ENCODE measurements at places on chromosomes 2 and 18. TPM values are rescaled to one million over a fixed set of nuclear protein-coding genes. Genes with fewer than 3 reads are reported as not detected.
A peak's percentile ranks its signal among the peaks of the same experiment; 100 is the strongest.

GRCh38 chr2:234630801-234631261 lies 133.9 kb upstream of the ARL4C start:
- no peak for DNase-seq

GRCh38 chr2:102010902-102011301 lies 19.1 kb downstream of the IL1R2 start:
- DNase-seq, result no peak

GRCh38 chr2:217960351-217960750 lies 42.4 kb downstream of the TNS1 start:
- no peak for DNase-seq

Gene FAM110C
- 3.1 TPM for total RNA-seq

DNA sequence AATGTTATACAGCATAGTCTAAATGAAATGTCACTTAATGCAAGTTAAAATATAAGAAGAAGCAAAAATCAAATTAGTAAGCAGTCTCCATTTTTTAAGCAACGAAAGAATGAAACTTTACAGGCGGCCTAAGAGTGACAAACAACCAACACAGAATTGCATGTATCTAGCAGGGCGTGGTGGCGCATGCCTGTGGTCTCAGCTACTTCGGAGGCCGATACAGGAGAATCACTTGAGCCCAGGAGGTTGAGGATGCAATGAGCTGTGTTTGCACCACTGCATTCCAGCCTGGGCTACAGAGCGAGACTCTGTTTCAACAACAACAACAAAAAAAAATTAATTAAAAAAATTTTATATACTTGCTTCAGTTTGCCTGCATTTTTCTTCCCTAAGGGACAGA lies 16.6 kb downstream of the RBMS1 start:
- DNase-seq, result no peak

DNA sequence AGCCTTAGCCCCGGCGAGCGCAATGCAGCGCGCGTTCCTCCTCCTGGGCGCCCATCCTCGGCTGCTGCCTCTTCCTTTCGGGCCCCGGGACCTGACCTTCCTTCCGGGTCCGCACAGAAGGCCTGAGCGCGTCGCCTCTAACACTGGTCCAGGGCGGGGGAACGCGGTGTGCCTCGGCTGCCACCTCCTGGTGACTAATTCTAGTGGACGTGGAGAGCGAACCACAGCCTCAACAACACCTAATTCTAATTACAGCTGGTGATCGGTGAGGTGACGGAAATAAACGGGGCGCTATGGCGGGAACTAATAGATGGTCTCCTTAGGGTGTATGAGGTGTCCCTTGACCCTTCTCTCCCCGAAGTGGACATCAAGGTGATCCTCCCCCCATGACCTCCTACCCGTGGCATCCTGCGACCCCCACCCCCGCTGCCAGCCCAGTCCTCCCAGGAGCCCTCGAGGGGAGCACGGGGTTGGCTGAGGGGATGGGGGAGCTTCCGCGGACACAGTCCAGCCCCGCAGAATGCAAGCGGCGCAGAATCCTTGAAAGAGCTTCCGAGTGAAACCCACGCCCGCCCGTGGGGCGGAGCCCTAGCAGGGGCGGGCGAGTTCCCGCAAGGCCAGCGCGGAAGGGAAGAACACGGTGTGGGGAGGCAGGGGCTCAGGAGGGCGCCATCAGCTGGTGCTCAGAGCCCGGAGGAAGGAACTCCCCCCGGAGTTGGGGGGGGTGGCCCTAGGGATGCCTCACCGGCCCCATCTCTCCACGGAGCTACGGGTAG lies 12.8 kb upstream of the HMSD start:
- peak; percentile 47 for DNase-seq

- DNase-seq, result no peak
Measured at GRCh38 chr2:219182331-219183150, 4.5 kb downstream of the RETREG2 start.

- no peak for DNase-seq
Measured at GRCh38 chr18:77000527-77000926, 132.1 kb downstream of the MBP start.

GRCh38 chr18:832085-832681 lies 20.1 kb upstream of the YES1 start:
- DNase-seq, result no peak

GRCh38 chr18:48934723-48935432 lies 15.9 kb downstream of the SMAD7 start:
- DNase-seq, result no peak

- DNase-seq, result no peak
Measured at GRCh38 chr18:36547544-36547943, 250.0 kb downstream of the FHOD3 start.

- no peak for DNase-seq
Measured at GRCh38 chr18:53261241-53261640, 921.2 kb downstream of the DCC start.

Gene ZSWIM2
- 1.2 TPM for total RNA-seq

Gene LYPD1
- 17.8 TPM for total RNA-seq

DNA sequence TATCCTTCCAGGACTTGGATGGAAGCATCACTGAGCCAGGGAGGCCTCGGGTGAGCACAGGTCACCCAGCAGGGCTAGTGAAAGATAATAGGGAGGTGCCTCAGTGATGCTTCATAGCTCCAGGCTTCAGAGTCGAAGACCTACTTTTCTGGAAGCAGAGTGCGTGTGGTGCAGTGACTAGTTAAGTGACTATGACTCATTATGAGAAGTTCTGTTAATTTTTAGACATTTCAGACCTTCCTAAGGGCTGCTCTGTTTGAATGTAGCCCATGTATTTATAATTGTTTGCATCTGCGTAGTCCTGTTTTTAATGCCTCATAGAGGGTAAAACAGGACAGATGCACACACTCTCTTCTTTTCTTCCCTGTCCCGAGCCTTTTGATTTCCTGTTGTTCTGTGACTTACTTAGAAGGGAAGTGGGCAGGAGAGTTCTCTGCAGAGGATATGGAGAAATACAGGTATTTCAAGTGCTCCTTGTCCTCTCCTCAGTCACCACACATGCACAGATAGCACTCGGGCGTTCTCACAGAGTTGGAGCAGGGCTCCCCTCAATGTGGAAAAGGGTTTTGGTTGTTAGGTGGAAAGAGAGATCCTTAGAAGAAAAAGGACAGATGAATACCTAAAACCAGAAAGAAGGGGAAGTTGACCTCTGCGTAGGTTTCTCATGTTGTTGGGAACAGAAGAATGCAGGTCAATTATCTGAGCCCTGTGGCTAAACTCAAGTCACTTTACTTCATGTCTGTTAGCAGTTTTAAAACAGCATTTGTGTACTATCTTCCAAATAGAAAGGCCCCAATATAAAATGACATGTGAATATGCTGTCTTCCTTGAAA lies 34.7 kb downstream of the RALB start:
- DNase-seq, result peak; percentile 23

- no peak for DNase-seq
Measured at GRCh38 chr2:67836866-67837265, 225.9 kb downstream of the C1D start.

- DNase-seq, result no peak
Measured at GRCh38 chr18:73270920-73271634, 403.3 kb upstream of the NETO1 start.

Gene UGT1A10
- total RNA-seq, result not detected

- DNase-seq, result no peak
Measured at GRCh38 chr2:127379712-127380355, 7.9 kb downstream of the MAP3K2 start.

GRCh38 chr2:68710756-68711155 lies 23.9 kb upstream of the ARHGAP25 start:
- DNase-seq, result no peak

GRCh38 chr18:48529796-48530195 lies 9.0 kb upstream of the CTIF start:
- DNase-seq, result no peak

DNA sequence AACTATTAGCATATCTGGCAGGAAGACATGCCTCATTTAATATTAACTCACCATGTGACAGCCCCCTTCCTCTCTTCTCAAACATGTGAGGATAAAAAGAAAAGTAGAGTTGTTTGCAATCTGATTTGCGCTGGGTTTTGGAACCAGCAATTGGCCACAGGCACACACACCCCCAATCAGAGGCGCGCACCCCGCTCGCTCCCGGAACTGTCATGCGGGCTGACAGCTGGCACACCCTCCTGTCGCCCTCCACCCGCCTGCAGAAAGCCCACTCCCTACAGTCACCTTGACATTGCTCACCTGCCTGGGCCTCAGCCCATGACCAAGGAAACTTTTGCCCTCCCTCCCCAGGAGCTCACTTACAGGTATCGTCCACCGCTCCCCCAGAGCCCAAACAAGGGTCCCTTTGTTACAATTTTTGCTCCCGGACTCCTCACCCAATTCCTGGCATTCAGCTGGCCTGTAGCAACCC lies 1.1 kb downstream of the COBLL1 start:
- DNase-seq, result no peak

- DNase-seq, result peak; percentile 51
Measured at GRCh38 chr2:20447437-20448245, 767 bp downstream of the RHOB start.

DNA sequence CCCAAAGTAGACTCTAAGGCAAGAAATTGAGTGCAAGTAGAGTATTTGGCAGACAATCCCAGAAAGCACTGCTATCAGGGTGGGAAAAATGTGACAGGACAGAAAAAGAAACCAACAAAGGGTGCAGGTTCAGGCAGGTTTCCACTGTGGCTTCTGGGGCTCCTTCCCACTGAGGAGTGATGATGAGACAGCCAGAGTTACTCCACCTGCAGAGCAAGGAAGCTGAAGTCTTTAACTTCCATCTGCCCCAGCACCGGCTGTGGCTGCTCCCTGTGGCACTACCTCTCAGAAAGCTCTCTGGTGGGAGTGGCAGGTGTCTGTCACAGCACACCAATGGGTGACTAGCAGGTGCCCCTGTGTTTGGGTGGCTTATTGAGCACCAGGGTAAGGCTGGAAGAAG lies 37.6 kb upstream of the ACKR3 start:
- DNase-seq, result no peak

Gene CPLX4
- total RNA-seq, result not detected

Gene ALPI
- total RNA-seq, result not detected

Gene PLA2R1
- 1.7 TPM for total RNA-seq

Gene EVX2
- not detected for total RNA-seq

Gene CELF4
- total RNA-seq, result 60.7 TPM

DNA sequence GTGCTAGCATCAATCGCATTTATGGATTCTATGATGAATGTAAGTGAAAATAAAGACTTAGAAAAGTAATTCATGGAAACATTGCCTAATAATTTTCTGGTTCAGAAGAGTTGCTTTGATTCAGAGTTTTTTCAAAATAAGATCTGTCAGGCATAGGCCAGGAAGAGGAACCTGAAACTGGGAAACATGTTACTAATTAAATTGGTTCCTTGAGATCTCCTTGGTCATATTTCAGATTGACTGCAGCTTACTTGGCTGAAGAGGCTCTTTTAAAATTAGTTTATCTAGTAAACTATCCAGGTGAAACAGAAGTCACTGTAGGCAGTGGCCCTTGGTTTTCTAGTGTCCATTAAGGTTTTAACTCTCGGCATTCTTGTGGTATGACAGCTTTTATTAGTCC lies 27.4 kb downstream of the PPP1CB start:
- no peak for DNase-seq

DNA sequence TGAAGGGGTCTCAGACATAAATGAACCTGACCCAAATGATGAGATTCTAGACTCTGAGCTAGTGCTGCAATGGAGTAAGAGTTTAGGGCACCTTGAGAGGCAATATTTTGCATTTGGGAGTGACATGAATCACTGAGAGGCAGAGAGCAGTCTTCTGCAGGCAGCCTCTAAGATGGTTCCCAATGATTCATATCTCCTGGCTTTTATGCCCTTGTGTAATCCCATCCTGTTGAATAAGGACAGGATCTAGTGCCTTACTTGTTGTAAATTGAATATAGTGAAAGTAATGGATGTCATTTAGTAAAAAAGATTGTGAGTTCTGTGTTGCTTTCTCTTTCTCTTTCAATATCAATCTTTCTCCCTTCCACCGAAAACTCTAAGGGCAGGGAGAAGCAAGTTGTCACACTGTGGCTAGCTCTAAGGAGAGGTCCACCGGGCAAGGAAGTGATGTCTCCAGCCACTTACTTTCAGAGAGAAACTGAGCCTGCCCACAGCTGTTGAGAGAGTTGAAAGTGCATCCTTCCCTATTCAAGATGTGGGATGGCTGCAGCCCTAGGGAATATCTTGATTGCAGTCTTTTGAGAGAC lies 144.7 kb downstream of the TRIB2 start:
- no peak for DNase-seq

- no peak for DNase-seq
Measured at GRCh38 chr18:31203096-31203793, 40.6 kb upstream of the DSC1 start.

Gene EIF5B
- 16.2 TPM for total RNA-seq

Gene KCNS3
- 3.4 TPM for total RNA-seq

Gene RNF125
- total RNA-seq, result 1.1 TPM

Gene COBLL1
- 10.8 TPM for total RNA-seq

Gene IL1R2
- total RNA-seq, result not detected

GRCh38 chr2:31049916-31050588 lies 88.2 kb downstream of the GALNT14 start:
- DNase-seq, result no peak

Gene NT5DC4
- total RNA-seq, result not detected

Gene ANKRD23
- 5.9 TPM for total RNA-seq

- DNase-seq, result no peak
Measured at GRCh38 chr2:95388856-95389244, 13.7 kb upstream of the FAHD2A start.

DNA sequence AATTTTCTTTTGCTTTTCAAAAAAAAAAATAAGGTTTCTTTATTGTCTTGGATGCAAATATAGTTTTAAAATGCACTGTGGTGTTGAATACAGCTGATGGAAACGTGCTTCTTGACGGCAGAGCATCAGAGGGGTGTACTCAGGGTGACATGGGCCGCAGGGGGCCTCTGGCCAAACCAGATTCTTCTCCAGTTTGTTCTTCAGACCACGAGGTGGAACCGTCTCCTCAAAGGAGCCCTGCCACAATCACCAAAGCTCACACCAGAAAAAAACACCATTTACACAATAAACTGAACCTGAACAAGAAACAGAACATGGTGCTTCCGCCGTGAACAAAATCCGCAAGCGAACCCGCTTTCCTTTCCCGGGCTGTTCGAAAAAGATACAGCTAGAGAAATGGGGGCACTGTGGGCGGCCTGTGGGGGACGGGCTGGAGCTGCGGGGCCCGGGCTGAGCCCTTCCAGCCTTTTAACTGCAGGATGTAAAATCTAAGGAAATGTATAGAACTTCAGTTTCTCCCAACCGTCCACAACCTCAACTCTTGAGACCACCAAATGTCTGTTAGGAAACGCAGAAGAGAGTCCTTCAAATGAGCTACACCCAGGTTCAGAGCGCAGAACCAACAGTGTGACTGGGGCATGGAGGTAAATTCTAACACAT lies 34.5 kb downstream of the PSMG2 start:
- no peak for DNase-seq

GRCh38 chr18:63869374-63869773 lies 18.1 kb upstream of the SERPINB2 start:
- DNase-seq, result no peak

DNA sequence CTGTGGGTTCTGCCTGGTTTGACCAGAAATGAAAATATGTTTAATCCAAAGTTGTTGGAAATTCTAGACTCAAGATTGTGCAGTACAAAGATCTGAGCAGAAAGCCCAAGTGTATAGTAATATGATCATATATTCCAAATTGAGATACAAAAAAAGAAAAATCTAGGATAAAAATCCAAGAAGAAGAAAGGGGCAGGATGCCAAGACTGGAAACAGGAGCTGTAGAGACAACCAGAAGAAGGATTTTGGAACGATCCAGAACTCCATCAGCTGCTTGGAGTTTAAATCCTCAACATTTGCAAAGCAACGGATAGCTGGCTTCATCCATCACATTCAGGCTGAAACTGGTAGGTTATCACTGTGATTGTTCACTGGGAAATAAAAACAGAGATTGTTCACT lies 333.6 kb upstream of the UBE2E3 start:
- DNase-seq, result no peak

Gene CD28
- total RNA-seq, result 0.78 TPM

GRCh38 chr2:142992840-142993239 lies 115.4 kb downstream of the KYNU start:
- no peak for DNase-seq
